Esophagus muscularis mucosa (tissue), 4 donors: ENCODE measurements at places on chromosomes 12 and 14. TPM values are rescaled to one million over a fixed set of nuclear protein-coding genes. Genes with fewer than 3 reads are reported as not detected.

DNA sequence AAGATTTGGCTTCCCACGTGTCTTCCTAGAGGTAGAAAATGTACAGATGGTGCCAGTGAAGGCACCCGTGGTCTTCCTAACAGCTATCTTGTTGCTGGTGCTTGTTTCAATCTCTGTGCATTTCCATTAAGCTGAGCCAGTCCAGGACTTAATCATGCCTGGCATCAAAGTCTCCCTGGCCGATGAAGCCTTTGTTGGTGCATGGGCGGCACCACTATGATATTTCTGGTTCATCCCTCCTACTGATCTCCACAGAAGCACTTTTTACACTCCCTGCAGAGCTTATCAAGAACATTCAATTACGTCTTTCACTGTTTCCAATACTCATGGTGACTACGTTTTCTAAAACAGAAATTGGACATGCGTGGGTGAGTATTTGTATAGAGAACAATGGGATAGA lies 128.4 kb downstream of the TTC8 start:
- no peaks in the 10 kb centered on the region for H3K27me3 ChIP-seq
- peaks cover 10% of the 10 kb centered on the region for H3K4me1 ChIP-seq
- H3K36me3 ChIP-seq, result no peaks in the 10 kb centered on the region
- DNase-seq, result no peak
- no peak overlapping the region for H3K4me3 ChIP-seq

DNA sequence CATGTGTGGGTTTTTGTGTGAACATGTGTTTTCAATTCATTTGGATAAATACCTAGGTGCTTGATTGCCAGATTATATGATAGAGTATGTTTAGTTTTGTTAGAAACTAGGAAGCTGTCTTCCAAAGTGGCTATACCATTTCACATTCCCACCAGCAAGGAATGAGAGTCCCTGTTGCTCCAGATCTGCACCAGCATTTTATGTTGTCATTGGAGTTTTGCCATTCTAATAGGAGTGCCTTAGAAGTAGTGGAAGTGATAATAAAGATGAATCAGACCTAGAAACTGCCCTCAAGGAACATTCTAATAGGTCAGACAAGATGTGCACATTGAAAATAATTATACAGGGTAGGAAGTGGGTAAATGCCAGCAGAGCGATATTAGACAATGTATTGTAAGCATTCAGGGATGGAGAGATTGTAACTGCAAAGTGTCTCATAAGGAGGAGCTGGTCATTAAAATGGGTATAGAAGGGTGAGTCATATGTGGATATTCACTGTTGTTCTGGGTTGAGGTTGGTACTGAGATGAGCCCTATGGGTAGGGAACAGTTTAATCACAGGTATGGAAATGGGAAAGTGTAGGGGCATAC lies 71.4 kb downstream of the MNAT1 start:
- H3K4me3 ChIP-seq, result no peak overlapping the region
- no peak overlapping the region for H3K27ac ChIP-seq
- H3K27me3 ChIP-seq, result no peaks in the 10 kb centered on the region
- H3K36me3 ChIP-seq, result peaks cover 5% of the 10 kb centered on the region
- no peak for DNase-seq

- no peak overlapping the region for H3K4me3 ChIP-seq
- peaks cover 18% of the 10 kb centered on the region for H3K4me1 ChIP-seq
- H3K27ac ChIP-seq, result no peak overlapping the region
- no peaks in the 10 kb centered on the region for H3K36me3 ChIP-seq
Observed at GRCh38 chr12:7117670-7118069, 8.7 kb upstream of the C1RL start.

DNA sequence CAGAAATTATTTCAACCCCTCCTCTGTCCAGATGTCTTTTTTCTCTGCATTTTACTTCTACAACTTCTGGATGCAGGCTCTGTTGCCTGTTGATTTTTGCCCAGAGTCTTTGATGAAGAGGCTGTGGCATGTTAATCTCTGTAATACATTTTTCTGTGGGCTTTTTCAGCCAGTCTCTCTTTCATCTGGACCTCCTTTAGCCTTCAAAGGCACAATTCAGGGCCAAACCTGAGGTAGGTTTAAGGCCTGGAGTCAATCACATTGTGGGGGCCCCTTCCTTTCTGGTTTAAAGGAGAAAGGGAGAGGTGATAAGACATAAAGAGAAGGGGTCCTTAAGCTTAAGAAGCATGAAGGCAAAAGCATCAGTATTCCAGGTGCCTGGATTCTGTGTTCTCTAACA lies 553.7 kb downstream of the FLRT2 start:
- no peak for DNase-seq
- H3K27me3 ChIP-seq, result no peaks in the 10 kb centered on the region
- no peak overlapping the region for H3K4me3 ChIP-seq

DNA sequence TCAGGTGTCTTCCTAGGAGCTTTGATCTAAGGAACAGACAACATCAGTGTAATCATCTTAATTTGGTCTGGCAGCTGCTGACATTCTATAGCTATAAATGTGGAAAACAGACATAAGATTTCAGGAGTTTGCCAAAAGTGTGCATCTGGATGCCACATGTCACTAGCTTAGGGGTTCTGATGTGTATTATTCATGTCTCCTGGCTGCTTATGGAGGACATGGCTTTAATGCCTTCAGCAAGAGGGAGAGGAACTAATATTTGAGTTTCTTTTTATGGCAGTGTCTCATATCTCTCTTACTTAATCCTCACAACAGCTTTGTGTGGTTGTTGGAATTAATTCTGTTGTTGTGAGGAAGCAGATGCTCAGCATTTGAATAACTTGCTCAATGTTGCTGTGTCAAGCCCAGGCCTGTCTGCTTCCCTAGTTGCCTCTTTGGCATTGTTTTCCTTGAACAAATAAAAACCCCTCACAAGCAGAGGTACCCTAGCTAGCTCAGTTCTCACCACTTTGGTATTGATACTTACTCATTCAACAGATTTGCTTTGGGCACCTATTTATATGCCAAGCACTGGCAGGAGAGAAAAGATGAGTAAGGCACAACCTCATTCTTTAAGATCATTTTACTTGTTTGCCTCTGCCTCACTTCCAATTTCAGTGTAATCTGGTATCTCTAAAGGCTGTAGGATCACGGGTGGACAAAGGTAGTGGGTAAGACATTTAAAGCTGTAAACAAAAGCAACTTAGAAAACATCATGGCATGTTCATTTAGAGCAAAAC lies 39.8 kb upstream of the EID3 start:
- H3K4me3 ChIP-seq, result no peak overlapping the region
- no peak overlapping the region for H3K27ac ChIP-seq
- no peaks in the 10 kb centered on the region for H3K27me3 ChIP-seq
- no peaks in the 10 kb centered on the region for H3K36me3 ChIP-seq
- no peak for DNase-seq
- H3K4me1 ChIP-seq, result no peaks in the 10 kb centered on the region

DNA sequence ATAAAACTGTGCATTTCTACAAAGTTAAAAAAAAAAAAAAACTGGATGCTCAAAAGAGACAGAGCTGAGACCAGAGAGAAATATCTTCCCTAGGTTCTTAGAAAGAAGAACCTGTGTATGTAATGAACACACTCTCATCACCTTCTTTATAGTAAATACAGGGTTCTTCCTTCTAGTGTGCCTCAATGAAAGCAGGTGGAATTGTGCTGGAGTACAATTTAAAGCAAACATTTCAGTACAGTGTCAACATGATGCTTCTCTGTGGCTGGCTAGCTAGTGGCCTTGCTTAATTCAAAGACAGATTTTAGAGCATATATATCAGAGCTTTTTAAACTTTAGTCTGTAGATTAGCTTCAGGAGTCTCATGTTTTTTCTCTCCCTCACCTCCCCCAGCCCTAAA lies 249.8 kb upstream of the ARHGAP5 start:
- H3K4me1 ChIP-seq, result no peaks in the 10 kb centered on the region
- H3K27me3 ChIP-seq, result no peaks in the 10 kb centered on the region
- no peak for DNase-seq
- H3K27ac ChIP-seq, result no peak overlapping the region
- no peak overlapping the region for H3K4me3 ChIP-seq

GRCh38 chr12:11568762-11569478 lies 80.6 kb upstream of the ETV6 start:
- no peaks in the 10 kb centered on the region for H3K36me3 ChIP-seq
- H3K4me1 ChIP-seq, result no peaks in the 10 kb centered on the region
- H3K27ac ChIP-seq, result no peak overlapping the region

DNA sequence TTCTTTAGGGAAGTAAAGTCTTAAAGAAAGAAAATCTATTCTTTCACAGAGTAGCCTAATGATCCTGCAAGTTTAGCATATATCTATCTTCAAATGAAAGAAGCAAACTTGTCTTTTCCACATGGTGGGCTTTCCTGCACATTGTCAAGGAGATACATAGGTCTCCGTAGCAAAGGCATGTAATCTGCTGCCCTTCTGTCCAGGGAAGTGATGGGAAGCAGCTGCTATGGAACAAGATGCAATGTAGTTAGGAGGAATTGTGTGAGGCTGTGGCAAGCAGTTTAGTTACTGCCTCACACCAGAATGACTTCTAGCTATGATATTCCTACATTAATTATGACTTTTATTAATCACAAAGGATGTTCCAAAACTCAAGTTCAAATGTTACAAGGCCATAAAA lies 174.4 kb downstream of the PDZRN4 start:
- no peaks in the 10 kb centered on the region for H3K36me3 ChIP-seq
- H3K4me1 ChIP-seq, result peaks cover 3% of the 10 kb centered on the region
- no peak overlapping the region for H3K27ac ChIP-seq
- H3K27me3 ChIP-seq, result no peaks in the 10 kb centered on the region

GRCh38 chr12:107748472-107748871 lies 12.5 kb downstream of the PRDM4 start:
- peaks cover 75% of the 10 kb centered on the region for H3K36me3 ChIP-seq
- peaks cover 20% of the 10 kb centered on the region for H3K4me1 ChIP-seq
- no peak for DNase-seq
- no peak overlapping the region for H3K27ac ChIP-seq

DNA sequence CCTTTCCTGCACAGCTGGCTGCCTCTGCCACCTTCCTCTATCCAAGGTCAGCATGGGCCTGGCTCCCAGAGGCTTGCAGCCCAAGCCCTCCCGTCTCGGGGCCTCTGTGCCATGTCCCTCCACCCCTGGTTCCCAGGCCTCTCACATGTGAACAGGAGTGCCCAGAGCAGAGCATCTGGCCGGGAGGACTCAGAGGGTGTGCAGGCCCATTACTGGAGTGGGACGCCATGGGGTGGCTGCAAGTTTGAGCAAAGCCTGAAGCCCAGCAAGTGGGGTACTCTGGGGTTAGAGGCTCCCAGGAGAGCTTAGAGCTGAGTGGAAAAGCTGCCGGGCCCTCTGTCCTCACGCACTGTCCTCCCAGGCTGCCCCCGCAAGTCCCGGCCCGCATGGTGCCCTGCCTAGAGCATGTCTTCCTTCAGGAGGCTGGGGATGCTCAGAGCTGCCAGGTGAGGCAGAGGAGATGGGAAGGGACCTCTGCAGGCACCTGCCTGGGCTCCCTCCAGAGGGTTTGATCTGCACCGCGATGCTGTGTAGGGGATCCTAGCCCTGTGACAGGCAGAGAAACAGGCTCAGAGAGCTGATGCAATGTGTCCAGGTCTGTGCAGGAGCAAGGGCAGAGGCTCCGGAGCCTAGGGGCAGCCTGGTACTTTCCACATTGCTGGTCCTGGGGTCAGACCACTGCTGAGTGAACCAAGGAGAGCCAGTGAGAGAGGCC lies 39.8 kb downstream of the DIO3 start:
- H3K4me1 ChIP-seq, result no peaks in the 10 kb centered on the region
- no peaks in the 10 kb centered on the region for H3K27me3 ChIP-seq
- no peak overlapping the region for H3K4me3 ChIP-seq
- peak; percentile 42 for DNase-seq
- H3K36me3 ChIP-seq, result no peaks in the 10 kb centered on the region

Gene GYS2
- not detected for total RNA-seq

GRCh38 chr14:67192366-67192765 lies 3.1 kb downstream of the GARIN2 start:
- no peaks in the 10 kb centered on the region for H3K27me3 ChIP-seq
- H3K4me1 ChIP-seq, result peaks cover under 1% of the 10 kb centered on the region

DNA sequence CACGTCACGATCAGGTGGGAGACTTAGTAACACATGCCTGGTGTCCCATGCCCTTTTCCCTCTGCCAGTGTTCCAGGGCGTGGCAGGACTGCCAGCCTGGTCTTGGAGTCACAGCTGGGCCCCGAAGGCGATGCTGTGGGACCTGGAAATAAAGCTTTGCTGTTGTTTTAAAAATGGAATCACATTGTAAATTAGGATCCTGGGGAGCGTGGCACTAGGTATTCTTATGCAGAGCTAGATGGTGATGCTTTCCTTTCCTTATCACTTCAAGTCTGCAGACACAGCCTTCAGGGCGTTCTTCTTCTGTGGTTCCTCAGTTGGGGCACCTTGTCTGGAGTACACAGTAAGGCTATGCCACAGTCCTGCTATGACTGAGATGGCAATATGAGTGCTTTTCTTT lies 64.6 kb downstream of the BICD1 start:
- H3K36me3 ChIP-seq, result no peaks in the 10 kb centered on the region
- H3K4me3 ChIP-seq, result no peak overlapping the region
- DNase-seq, result no peak
- no peaks in the 10 kb centered on the region for H3K4me1 ChIP-seq
- no peaks in the 10 kb centered on the region for H3K27me3 ChIP-seq

GRCh38 chr12:79397609-79398008 lies 293.2 kb downstream of the PAWR start:
- H3K36me3 ChIP-seq, result no peaks in the 10 kb centered on the region
- H3K4me1 ChIP-seq, result no peaks in the 10 kb centered on the region
- DNase-seq, result no peak
- H3K4me3 ChIP-seq, result no peak overlapping the region
- H3K27ac ChIP-seq, result no peak overlapping the region
- no peaks in the 10 kb centered on the region for H3K27me3 ChIP-seq

DNA sequence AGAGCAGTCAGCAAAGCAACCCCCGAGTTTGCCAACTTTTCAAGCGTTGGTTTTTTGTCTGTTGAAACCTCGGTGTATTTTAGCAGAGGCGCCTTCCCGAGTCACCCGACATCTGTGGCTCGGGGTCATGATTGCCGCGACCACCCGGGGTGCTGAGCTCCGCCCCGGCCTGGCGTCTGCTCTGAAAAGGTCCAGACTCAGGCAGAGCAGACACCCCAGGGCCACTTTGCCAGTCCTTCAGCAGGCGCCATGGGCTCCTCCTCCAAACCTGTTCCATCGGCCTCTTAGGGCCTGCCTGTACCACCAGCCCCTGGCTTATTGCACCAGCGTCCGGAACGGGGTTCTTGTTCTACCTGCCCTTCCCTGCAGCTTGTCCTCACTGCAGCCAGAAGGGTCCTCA lies 19.1 kb downstream of the ANKRD9 start:
- H3K27ac ChIP-seq, result no peak overlapping the region
- no peaks in the 10 kb centered on the region for H3K4me1 ChIP-seq
- H3K27me3 ChIP-seq, result no peaks in the 10 kb centered on the region
- H3K4me3 ChIP-seq, result no peak overlapping the region

DNA sequence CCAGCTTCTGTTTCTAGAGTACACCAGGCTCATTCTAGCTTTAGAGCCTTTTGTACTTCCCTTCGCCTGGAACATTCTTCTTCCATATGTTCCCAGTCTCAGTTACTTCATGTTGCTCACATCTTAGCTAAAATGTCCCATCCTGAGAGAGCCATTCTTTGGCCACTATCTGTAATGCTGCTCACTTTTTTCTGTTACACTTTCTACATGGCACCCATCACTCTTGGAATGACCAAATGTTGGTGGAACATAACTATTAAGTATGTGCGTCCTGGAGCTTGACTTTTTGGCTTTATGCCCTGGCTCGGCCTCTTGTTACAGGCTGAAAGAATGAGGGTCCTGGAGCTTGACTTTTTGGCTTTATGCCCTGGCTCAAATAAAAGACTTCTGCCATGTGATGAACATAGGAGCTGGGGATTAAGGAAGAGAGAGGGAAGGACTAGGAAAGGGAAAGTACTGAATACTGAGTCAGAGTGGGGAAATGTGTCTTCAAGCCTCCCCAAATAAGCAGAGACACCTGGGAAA lies 442.9 kb upstream of the ATP2B1 start:
- no peak for DNase-seq
- no peaks in the 10 kb centered on the region for H3K4me1 ChIP-seq
- no peaks in the 10 kb centered on the region for H3K36me3 ChIP-seq

GRCh38 chr14:56782711-56783110 lies 27.6 kb downstream of the OTX2 start:
- no peak overlapping the region for H3K27ac ChIP-seq
- DNase-seq, result no peak
- no peaks in the 10 kb centered on the region for H3K27me3 ChIP-seq
- no peak overlapping the region for H3K4me3 ChIP-seq
